ENCODE measurements at places on chromosomes 4 and X. TPM values are rescaled to one million over a fixed set of nuclear protein-coding genes. Genes with fewer than 3 reads are reported as not detected.

Gene KLF3
- total RNA-seq = 30.3 TPM

Gene RTL9
- total RNA-seq = not detected

Gene ABLIM2
- 1.5 TPM for total RNA-seq

Gene BBS12
- total RNA-seq = 6.8 TPM

Gene CSN1S1
- total RNA-seq = not detected

Gene LRPAP1
- 94.2 TPM for total RNA-seq

Gene FAM9C
- not detected for total RNA-seq

Gene APLN
- 3.4 TPM for total RNA-seq

Gene PABPC4L
- total RNA-seq = 0.65 TPM

Gene RRH
- total RNA-seq = not detected

Gene GASK1B
- total RNA-seq = 50.8 TPM

Gene MYOZ2
- not detected for total RNA-seq

Gene MAP3K15
- 0.22 TPM for total RNA-seq

Gene PDCL2
- not detected for total RNA-seq

Gene TAF7L
- under 0.01 TPM for total RNA-seq

Gene PIR
- 71.6 TPM for total RNA-seq

Gene VCX2
- total RNA-seq = not detected

Gene XG
- 0.11 TPM for total RNA-seq

Gene SLIT2
- total RNA-seq = 0.65 TPM

Gene DRP2
- not detected for total RNA-seq

Gene C1QTNF7
- total RNA-seq = not detected

Gene BMP2K
- 130 TPM for total RNA-seq

Gene FAM184B
- total RNA-seq = not detected

Gene LEF1
- 0.22 TPM for total RNA-seq

Gene PCDH18
- 0.34 TPM for total RNA-seq

Gene NOX1
- not detected for total RNA-seq

Gene CENPVL1
- not detected for total RNA-seq

Gene UGT2B17
- not detected for total RNA-seq

Gene SLC9B1
- total RNA-seq = 0.33 TPM

Gene GABRB1
- not detected for total RNA-seq

Measured in dermis lymphatic vessel endothelial cell (primary cell).